ENCODE measurements at places on chromosomes 16 and 17. TPM values are rescaled to one million over a fixed set of nuclear protein-coding genes. Genes with fewer than 3 reads are reported as not detected.

TNRC6C gene
- total RNA-seq = 6.1 TPM

AATF gene
- total RNA-seq = 37.1 TPM

CA7 gene
- total RNA-seq = not detected

CRYM gene
- 4.4 TPM for total RNA-seq

OVCA2 gene
- 35.0 TPM for total RNA-seq

TEX19 gene
- total RNA-seq = 0.12 TPM

PLCG2 gene
- 1.5 TPM for total RNA-seq

KCNJ16 gene
- total RNA-seq = not detected

TBC1D3 gene
- total RNA-seq = not detected

C17orf107 gene
- 8.2 TPM for total RNA-seq

ZNF668 gene
- 14.1 TPM for total RNA-seq

ITPRIPL2 gene
- total RNA-seq = 50.7 TPM

SLFN12 gene
- 20.3 TPM for total RNA-seq
